ENCODE measurements at places on chromosomes 13 and 19. TPM values are rescaled to one million over a fixed set of nuclear protein-coding genes. Genes with fewer than 3 reads are reported as not detected.

TPTE2 gene
- total RNA-seq: 0.24 TPM

PLIN5 gene
- total RNA-seq: 1.9 TPM

PRSS57 gene
- total RNA-seq: not detected

TNFSF9 gene
- total RNA-seq: not detected

ZNF43 gene
- 39.3 TPM for total RNA-seq

ZNF730 gene
- not detected for total RNA-seq

ZNF701 gene
- 17.4 TPM for total RNA-seq

ATP4B gene
- not detected for total RNA-seq

SSC5D gene
- total RNA-seq: 0.38 TPM

EMP3 gene
- 257 TPM for total RNA-seq

GRCh38 chr13:105997581-105998550 is 537.6 kb downstream of the EFNB2 start:
- H3K27me3 ChIP-seq: no peaks in the 10 kb centered on the region
- no peak overlapping the region for H3K4me3 ChIP-seq
- DNase-seq: no peak
- no peaks in the 10 kb centered on the region for H3K36me3 ChIP-seq

GRCh38 chr13:64845110-64845509 is 2385.0 kb downstream of the PCDH9 start:
- H3K27me3 ChIP-seq: no peaks in the 10 kb centered on the region
- no peak overlapping the region for H3K4me3 ChIP-seq
- no peaks in the 10 kb centered on the region for H3K4me1 ChIP-seq
- no peak for DNase-seq

GRCh38 chr19:29704562-29705558 is 10.2 kb downstream of the C19orf12 start:
- no peaks in the 10 kb centered on the region for H3K27me3 ChIP-seq
- no peak for DNase-seq
- H3K36me3 ChIP-seq: peaks cover 7% of the 10 kb centered on the region

- no peaks in the 10 kb centered on the region for H3K36me3 ChIP-seq
- no peaks in the 10 kb centered on the region for H3K4me1 ChIP-seq
- H3K27ac ChIP-seq: no peak overlapping the region
- H3K27me3 ChIP-seq: no peaks in the 10 kb centered on the region
- no peak for DNase-seq
These were observed 471.4 kb downstream of the LIG4 start for GRCh38 chr13:107743983-107744382.

DNA sequence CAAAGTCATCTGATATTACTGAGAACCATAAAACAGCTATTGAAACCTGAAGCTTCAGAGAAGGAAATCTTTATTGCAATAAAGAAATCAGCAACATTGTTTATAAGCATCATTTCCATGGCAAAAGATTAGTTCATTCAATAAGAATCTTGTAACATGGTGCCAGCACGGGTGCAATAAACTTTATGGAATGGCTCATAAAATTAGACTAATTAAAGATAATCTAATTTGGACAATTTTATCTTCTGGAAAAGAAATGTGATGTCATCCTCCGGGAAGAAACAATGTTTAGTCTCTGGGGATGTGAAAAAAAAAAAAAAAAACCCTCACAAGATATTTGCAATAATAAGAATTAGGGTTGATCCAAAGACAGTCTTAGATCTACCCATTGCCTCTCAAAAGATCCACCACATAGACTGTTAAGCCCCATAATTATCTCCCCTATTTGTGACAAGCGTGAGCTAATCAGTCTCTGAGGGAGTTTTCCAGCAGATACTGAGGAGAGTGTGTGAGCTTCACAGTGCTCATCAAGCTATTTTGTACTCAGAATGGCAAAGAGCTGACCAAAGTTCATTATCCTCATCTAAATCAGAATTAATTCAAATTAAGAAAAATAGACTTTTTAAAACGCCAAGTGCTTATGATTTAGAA is 297.0 kb upstream of the EDNRB start:
- no peak overlapping the region for H3K27ac ChIP-seq
- H3K4me1 ChIP-seq: no peaks in the 10 kb centered on the region
- H3K27me3 ChIP-seq: no peaks in the 10 kb centered on the region
- no peak overlapping the region for H3K4me3 ChIP-seq

GRCh38 chr13:101709952-101710351 is 257.5 kb downstream of the ITGBL1 start:
- no peaks in the 10 kb centered on the region for H3K4me1 ChIP-seq
- no peaks in the 10 kb centered on the region for H3K27me3 ChIP-seq

- no peaks in the 10 kb centered on the region for H3K36me3 ChIP-seq
- peak; percentile 43 for DNase-seq
- H3K27ac ChIP-seq: peak overlapping the region; percentile 45
- no peak overlapping the region for H3K4me3 ChIP-seq
These were observed 10.5 kb upstream of the SMG9 start for GRCh38 chr19:43765109-43765876.

GRCh38 chr19:392375-392970 is 16.5 kb downstream of the C2CD4C start:
- no peaks in the 10 kb centered on the region for H3K36me3 ChIP-seq
- H3K4me1 ChIP-seq: no peaks in the 10 kb centered on the region
- H3K27me3 ChIP-seq: no peaks in the 10 kb centered on the region
- no peak for DNase-seq
- H3K4me3 ChIP-seq: no peak overlapping the region
- H3K27ac ChIP-seq: no peak overlapping the region

- no peak overlapping the region for H3K4me3 ChIP-seq
- H3K4me1 ChIP-seq: no peaks in the 10 kb centered on the region
- no peak for DNase-seq
- H3K36me3 ChIP-seq: no peaks in the 10 kb centered on the region
These were observed 34.2 kb downstream of the NALCN start for GRCh38 chr13:101382086-101382485.

- no peak overlapping the region for H3K4me3 ChIP-seq
- H3K27ac ChIP-seq: no peak overlapping the region
- no peaks in the 10 kb centered on the region for H3K36me3 ChIP-seq
These were observed 780.2 kb upstream of the SLITRK1 start for GRCh38 chr13:84662491-84662890.

DNA sequence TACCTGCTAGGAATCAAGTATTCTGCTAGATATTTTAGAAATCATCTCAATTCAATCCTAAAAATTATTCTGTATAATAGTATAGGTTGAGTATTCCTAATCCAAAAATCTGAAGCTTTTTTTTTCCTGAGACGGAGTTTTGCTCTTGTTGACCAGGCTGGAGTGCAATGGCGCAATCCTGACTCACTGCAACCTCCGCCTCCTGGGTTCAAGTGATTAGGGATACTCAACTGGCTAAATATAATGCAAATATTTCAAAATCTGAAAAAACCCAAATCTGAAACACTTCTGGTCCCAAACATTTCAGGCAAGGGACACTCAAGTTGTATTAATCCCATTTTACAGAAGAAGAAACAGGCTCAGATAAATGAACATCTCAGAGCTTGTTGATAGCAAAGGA is 17.2 kb upstream of the USPL1 start:
- H3K27ac ChIP-seq: no peak overlapping the region
- no peak overlapping the region for H3K4me3 ChIP-seq
- no peaks in the 10 kb centered on the region for H3K4me1 ChIP-seq

DNA sequence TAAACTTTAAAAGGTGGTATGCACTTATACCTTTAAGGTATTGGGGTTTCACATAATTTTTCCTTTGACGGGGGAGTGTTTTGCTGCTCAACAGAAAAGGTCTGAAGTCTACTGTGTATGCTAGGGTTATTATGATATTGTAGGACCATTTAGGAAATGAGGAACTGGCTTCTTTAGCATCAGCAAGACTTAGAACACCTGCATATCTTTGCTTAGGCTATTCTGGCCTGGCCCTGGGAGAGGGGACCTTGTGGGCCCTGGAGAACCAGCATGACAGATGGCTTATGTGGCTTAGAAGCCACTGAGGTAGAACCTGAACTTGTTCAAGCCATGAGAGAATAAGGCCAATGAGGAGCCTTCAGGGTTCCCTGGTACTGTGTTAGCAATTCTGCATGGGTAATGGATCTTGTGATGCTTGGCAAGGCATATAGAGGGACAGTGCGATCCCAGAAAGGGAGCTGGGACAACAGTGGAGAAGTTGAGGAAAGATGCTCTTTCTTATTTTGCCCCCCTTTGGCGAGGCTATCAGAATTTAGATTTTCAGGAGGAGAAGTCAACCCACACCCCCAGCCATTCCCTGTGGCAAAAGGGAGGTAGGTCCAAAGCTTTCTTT is 4.3 kb downstream of the RGCC start:
- peak overlapping the region; percentile 63 for H3K4me3 ChIP-seq
- no peak for DNase-seq
- no peaks in the 10 kb centered on the region for H3K36me3 ChIP-seq
- peaks cover 78% of the 10 kb centered on the region for H3K4me1 ChIP-seq
- peak overlapping the region; percentile 97 for H3K27ac ChIP-seq

DNA sequence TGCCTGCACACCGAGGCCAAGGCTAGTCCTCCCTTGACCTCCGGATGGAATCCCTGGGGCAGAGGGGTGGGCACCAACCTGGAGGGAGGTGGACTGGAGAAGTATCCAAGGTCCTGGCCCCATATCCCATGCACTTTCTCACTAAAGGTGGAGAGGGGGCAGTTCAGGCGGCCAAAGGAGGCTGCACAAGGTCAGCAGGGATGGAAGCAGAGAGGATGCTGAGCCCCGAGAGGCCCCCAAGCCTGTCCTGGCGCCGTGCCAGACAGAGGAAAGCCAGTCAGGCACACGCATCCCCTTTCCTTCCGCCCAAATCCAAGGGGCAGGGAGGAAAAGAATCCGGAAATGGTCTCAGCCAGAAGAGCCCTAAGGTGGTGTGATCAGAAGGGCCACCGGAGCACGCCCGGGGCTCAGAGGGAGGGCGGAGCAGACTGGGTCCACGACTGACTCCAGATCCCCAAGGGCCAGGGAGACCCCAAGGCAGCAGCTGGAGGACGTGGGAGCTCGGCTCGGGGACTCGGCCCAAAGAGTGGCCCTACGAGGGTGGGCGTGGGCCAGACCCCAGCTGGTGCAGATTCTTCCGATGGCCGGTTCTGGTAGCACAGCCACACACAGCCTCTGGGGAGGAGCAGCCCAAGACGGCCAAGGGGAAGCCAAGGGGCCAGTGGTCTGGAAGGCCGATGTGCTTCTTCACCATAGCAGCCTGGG is 60.0 kb downstream of the MLLT1 start:
- H3K4me1 ChIP-seq: no peaks in the 10 kb centered on the region
- H3K36me3 ChIP-seq: peaks cover 71% of the 10 kb centered on the region
- no peak overlapping the region for H3K4me3 ChIP-seq
- DNase-seq: no peak

DNA sequence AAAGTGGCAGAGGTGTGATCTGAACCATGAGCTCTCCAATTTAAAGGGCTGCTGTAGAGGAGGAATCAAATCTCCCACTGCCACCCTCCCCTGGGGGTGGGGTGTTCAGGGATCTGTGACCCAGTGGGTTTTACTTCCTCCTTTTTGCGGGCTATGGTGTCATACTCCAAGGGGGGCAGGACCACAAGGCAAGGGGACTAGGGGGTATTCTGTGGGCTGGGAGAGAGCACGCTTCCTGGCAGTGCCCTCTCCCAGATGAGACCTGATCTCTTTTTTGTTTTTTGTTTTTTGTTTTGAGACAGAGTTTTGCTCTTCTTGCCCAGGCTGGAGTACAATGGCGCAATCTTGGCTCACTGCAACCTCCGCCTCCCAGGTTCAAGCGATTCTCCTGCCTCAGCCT is 10.3 kb downstream of the PLD3 start:
- no peaks in the 10 kb centered on the region for H3K27me3 ChIP-seq
- H3K27ac ChIP-seq: no peak overlapping the region
- H3K4me1 ChIP-seq: no peaks in the 10 kb centered on the region
- no peak for DNase-seq
- no peaks in the 10 kb centered on the region for H3K36me3 ChIP-seq
